Stimulated activated CD4-positive, alpha-beta T cell treated with anti-CD3 and anti-CD28 coated beads, Interleukin-15, amount 100 ng/mL, for 1 hour (primary cell): ENCODE measurements at places on chromosomes 13 and 19.

GRCh38 chr19:39409208-39410016 is 2.8 kb downstream of the ZFP36 start:
- peak; percentile 68 for DNase-seq

DNA sequence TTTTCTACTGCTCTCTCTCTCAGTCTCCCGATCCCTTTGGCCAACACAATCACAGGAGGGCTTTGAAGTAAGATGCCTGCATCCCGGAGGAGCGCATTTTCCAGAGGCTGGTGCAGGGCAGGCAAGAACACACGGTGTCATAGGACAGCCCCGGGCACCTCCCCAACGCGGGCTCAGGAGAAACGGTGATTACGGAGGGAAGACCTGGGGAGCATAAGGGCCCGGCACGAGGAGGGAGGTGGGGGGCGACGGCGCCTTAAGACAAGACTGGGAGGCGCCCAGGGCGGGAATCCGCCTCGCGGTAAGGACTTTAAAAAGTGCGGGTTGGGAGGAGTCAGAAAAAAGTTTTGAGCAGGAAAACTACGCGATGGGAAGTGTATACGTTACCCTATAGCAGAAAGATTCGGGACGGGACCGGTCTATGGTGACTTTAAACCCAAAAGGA is 18.7 kb upstream of the ZNF888 start:
- no peak for DNase-seq

- no peak for DNase-seq
These were observed 9.9 kb downstream of the PTH2 start for GRCh38 chr19:49413348-49413747.

GRCh38 chr13:112849500-112849899 is 119.5 kb upstream of the MCF2L start:
- DNase-seq, result no peak

DNA sequence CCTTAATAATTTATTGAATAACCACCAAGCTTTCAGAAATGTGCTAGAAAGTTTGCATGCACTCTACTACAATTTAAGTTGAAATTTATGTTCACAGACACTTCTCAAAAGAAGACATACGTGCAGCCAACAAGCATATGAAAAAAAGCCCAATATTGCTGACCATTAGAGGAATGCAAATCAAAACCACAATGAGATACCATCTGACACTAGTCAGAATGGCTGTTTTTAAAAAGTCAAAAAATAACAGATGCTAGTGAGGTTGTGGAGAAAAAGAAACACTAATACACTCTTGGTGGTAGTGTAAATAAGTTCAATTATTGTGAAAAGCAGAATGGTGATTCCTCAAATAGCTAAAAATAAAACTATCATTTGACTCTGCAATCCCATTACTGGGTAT is 308.8 kb upstream of the PCDH9 start:
- DNase-seq, result no peak

DNA sequence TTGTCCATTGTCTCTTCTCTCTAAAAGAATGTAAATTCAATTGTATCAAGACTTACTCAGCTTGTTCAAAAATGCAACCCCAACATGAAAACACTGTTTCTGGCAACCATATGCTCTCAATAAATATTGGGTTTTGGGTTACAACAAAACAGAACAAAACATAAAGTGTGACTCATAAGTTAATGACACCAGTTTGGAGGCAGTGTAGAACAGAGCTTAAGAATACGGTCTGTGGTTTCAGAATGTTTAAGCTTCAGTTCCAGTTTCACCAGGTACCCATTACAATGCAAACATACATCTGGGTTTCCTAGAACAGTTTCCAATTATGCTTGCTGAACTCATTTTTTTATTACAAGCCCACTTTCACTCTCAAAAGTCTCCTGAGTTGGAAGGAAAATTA is 285.8 kb upstream of the PCDH9 start:
- DNase-seq, result no peak

- DNase-seq, result no peak
These were observed 4.5 kb downstream of the ADAT3 start for GRCh38 chr19:1909761-1910080.

DNA sequence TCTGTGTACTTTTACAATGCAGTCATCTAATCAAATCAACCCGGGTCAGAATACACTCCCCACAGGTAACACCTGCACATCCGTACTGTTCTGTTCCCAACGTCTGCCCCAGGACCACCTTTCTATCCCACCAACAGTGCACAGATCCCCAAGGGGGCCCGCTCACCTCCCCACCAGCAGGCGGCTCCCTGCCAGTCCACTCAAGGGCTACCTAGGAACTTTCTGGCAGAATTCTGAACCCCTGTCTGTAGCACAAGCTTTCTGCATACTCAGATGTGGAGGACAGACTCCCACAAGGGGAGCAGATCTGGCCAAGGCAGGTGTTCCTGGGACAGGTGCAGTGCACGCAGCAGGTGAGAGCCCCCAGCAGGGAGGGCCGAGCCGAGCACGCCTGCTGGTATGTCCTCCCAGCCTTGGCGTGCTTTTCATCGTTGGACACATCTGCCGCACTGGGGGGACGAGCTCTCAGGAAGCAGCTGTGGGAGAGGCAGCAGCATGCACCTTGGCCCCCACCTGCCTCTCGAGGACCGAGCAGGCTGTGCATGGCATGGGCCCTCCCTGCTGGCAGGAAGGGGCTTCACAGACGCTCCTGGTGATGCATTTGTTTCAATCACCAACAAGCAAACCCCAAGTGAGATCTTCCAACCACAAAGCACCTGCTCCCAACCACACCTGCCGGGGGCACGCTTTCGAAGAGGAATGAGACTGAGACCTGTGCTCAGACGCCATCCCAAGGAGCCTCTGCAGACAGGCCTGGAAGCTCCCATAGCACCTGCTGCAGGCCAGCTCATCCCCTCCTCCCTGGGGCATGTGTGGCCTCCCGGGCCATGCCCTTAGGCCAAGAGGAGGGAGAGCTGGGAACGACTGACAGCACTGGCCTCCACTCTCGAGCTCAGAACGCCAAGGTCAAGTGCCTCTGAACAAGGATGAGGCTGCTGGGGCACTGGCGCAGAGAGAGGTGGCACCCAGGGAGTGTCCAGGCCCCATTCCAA is 35.9 kb downstream of the RAB20 start:
- DNase-seq, result no peak

DNA sequence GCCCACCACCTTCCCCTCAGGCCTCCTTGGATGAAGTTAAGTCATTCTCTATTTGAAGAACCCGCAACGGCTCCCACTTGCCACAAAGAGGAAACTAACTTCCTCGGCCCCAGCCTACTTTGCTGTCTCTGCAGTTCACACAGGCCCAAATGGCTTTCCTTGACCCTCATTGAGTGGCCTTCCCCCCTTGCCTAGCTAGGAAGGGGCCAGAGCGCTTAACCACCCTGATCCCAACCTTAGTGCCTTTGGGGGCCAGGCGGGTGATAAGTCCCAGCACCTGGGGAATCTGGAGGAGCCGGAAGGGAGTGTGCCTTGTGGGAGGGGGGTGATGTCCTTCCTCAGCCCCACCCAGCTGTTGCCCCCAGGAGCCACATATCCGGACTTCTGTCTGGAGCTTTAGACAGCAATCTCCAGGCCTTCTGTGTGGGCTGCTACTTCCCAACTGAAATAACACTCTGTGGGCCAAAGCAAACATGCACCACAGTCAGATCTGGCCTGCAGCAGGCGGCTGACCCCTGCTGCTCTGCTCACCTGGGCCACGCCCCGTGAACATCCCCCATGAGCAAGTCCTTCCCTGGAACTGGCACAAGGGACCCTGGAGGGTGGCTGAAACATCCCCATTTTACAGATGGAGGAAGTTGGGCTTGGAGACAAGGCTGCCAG is 10.5 kb downstream of the NECTIN2 start:
- DNase-seq, result no peak

GRCh38 chr13:58946274-58946673 is 1217.5 kb downstream of the DIAPH3 start:
- no peak for DNase-seq

DNA sequence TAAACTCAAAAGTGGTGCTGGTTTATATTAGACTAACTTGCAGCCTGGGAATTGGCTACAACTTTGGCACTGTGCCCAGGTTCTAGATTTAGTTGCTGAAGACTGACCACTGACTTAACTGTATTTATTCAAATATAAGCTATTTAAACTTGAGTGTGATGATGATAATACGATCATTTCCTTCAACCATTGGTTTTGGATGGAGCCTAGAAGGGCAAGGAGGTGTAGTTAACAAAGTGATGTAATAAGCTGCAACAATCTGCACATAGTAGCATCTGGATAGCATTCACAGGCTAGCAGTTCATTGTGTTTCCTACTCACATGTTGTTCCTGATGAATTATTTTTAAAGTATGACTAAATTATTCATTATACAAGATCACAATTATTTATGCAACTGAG is 55.2 kb upstream of the DACH1 start:
- no peak for DNase-seq
